Fibroblast of gingiva (primary cell): ENCODE measurements at places on chromosomes 1 and 21.

GRCh38 chr1:47569681-47570470 lies 132.0 kb downstream of the FOXD2 start:
- DNase-seq, result peak; percentile 63

- DNase-seq, result no peak
Observed at GRCh38 chr1:151841141-151841540, 1.5 kb upstream of the C2CD4D start.

DNA sequence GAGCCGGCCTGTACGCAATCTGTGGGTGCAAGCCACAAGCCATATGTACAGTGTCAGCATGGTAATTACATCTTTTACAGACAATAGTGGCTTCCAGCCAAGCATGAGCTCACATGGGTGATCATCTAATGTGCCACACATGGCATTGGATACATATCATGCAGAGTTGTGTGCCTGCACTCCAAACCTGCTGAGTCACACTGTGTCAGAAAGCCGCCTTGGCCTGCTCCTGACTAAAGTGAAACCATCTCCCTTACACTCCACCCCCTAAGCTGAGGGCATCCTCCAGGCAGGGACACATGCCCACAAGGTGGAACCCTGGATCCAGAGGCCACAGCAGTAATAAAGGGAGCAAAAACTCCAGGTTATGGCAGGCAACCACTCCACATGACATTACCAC lies 72.5 kb downstream of the KCNT2 start:
- peak; percentile 37 for DNase-seq

GRCh38 chr1:91490501-91490900 lies 10.2 kb upstream of the CDC7 start:
- DNase-seq, result no peak

GRCh38 chr1:81549588-81550127 lies 251.1 kb upstream of the ADGRL2 start:
- DNase-seq, result peak; percentile 44

DNA sequence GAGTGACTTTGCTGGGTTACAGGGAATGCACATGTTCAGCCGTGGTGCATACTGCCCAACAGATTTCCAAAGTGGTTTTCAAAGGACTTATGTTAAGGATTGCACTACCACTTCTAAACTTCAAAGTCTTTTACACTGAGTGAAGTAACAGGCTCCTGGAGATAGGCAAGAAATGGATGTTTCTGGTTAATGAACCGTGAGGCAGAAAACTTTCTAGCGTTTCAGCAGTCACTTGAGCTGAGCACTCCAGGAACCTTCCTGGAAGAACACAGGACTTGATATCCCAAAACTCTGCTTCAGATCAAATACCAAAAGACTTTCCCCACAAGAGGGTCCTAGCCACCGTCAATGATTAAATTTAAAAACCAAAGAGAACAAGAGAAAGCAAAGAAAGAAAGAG lies 74.3 kb upstream of the ATP1A1 start:
- no peak for DNase-seq

- no peak for DNase-seq
Observed at GRCh38 chr21:18840239-18840638, 436.7 kb upstream of the TMPRSS15 start.

DNA sequence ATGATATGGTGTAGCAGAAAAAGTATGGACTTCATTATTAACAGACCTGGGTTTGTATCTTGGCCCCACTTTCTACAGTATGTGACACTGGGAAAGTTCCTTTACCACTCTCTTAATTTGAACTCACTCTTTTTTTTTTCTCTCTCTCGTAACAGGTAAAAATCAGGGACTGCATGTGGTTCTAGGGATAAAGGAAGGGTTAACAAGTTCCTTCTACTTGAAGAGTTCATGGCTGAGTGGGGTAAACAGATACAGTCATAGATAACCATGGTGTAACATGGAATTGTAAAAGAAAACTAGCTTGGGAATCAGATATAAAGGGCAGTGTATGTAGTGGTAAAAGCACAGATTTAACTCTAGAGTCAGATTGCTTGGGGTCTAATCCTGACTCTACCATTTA lies 21.2 kb downstream of the ZYG11B start:
- no peak for DNase-seq

- DNase-seq, result no peak
Observed at GRCh38 chr21:46243325-46243724, 14.8 kb upstream of the LSS start.

GRCh38 chr1:62977366-62977765 lies 193.4 kb downstream of the ATG4C start:
- no peak for DNase-seq

DNA sequence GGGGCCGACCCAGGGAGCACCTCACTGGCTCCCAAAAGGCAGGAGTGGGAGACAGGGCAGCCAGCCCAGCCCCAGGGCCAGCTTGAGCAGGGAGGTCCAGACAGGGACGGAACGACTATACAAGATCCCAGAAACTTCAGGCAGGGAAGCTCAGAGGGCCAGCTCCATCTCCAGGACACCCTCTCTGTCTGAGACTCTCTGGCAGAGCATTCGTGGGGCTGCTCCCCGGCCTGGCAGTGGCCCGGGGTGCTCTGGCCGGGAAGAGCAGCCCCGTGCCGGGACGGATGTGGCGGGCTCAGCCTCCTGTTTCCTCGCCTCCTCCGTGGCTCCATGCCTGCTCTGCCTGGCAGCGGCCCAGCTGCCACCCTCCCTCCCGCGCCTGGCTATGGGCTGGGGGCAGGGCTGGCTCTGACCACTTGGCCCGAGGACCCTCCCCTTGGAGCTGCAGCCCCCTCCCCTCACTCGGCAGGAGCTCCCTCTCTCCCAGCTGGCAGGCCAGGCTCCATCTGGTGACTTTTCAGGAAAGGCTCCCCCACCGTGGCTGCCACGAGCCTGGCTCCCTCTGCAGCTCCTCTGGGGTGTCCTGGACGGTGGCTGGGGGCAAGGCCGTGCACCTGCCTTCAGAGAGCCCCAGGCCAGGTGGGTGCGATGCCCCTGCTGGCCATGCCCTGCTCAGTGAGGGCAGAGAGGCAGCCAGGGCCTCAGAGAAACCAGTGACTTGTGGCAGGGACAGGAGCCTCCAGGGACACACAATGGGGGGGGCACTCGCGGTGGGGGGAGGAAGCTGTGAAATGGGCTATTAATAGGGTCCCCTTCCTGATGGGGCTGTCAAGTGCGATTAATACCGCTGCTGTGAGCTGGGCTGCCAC lies 5.6 kb upstream of the PLCH2 start:
- no peak for DNase-seq

- no peak for DNase-seq
Observed at GRCh38 chr1:238061967-238062613, 171.4 kb upstream of the ZP4 start.

DNA sequence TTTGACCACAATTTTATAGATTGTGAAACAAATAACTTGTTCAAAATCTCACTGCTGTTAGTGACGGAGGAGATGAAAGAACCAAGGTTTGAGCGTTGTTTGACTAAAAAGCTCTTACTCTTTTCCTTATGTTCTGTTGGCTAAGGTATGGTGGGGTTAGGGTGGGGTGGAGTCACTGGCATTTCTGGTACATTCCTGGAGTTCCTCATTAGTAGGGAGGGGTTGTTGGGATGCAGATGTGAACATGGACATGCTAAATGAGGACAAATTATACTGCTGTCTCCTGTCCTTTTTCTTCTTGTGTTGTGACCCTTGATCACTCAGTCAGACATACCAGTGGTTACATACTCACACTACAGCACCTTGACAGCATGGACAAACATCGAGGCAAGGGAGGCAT lies 26.2 kb upstream of the CD1D start:
- no peak for DNase-seq

DNA sequence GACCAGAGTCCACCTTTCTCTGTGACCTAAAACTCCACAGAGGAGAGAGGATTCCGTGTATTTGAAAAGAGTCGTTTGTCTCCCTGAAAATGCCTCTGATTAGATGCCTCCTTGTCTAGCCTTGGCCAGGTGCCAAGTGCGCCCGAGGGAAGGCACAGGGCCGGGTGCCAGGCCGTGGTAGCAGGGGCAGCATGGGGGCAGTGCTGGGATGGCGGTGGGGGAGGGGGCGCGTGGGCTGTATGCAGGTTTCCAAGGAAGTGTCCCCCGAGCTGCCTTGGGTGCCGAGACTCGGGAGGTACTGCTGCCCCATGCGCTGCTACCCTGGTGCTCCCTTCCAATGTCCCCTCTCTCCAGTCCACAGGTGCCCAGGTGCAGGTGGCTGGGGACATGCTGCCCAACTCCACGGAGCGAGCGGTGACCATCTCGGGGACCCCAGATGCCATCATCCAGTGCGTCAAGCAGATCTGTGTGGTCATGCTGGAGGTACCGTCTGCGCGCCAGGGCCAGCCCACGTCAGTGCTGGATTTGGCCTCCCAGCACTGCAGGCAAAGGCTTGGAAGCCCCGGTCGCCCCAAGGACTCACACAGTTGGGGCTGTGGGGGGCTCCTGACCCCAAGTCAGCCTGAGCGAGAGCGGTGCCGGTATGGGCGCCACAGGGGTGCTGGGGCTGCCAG lies 70.9 kb upstream of the COL6A1 start:
- DNase-seq, result no peak

DNA sequence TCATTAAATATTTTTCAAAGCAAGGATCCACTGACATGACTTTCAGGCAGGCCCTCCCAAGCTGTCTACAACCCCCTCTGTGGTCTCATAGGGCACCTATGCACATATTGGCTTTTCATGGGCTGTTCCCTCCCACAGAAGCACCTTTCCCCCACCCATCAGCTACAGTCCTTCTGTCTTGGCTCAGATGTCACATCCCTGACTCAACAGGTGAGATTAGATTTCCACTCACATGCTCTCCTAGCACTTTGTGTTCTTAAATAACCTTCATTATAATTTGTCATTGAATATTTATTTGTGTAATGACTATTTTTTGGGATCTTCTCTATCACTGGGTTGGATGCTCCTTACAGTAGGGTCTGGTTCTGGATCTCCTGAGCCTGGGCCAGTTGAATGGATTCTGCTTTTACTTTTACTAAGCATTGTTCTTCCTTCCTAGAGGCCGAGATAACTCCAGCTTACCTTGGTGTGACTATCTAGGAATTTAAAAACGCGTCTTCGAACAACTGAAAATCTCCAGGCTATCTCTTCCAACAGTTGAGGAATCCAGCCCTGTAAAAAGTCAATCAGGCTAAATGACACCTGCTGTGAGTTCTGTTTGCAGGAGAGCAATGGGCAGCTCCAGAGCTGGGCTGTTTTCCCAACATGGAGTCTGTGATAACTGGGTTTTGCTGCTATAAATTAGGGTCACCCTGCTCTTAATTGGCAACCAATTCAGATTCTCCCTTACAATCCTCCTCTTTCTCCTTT lies 16.2 kb downstream of the ROR1 start:
- no peak for DNase-seq

DNA sequence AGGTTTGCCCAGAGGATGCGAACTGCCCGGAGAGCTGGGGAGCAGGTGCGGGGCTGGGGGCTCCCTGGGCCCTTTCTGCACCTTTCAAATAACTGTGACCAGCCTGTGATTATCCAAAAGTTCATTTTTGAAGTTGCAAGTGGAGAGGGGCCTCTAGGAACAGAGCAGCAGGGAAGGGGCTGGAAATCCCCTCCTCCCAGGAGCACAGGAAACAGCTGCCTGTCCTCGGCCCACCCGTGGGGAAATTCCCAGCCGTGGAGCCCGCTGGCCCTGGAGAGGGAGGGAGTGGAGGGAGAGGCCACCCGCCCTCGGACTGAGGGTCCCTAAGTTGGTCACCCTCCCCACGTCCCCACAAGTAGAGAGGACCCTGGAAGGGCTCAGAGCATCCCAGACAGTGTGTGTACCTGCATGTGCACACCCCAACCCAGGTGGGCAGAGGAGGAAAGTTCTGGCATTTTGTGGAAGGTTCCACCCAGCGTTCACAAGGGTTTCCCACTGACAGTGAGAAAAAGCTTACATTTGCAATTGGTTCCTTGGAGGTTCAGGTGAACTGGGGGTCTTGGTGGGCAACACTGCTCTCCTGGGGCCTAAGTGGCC lies 1.2 kb upstream of the TNFRSF4 start:
- no peak for DNase-seq

- no peak for DNase-seq
Observed at GRCh38 chr1:64308866-64309265, 105.4 kb downstream of the UBE2U start.

DNA sequence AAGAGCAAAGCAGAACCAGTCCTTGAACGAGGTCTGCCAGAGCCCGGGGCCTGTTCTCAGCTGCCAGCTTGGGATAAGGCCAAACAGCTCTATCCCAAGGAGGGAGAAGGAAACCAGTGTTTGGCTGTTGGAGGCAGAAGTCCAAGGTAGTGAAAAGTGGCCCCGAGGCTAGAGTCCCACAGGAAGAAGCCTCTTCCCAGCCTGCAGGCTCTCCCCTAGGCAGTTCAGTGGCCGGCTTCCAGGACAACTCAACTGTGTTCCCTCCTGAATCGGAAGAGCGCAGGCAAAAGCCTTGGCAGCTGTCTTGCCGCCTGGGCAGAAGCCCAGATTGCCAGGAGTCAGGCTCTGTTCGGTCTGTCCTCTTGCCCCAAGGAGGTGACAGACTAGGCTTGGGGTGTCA lies 19.3 kb downstream of the QSOX1 start:
- DNase-seq, result peak; percentile 94

- no peak for DNase-seq
Observed at GRCh38 chr1:235758931-235759330, 107.8 kb downstream of the LYST start.

DNA sequence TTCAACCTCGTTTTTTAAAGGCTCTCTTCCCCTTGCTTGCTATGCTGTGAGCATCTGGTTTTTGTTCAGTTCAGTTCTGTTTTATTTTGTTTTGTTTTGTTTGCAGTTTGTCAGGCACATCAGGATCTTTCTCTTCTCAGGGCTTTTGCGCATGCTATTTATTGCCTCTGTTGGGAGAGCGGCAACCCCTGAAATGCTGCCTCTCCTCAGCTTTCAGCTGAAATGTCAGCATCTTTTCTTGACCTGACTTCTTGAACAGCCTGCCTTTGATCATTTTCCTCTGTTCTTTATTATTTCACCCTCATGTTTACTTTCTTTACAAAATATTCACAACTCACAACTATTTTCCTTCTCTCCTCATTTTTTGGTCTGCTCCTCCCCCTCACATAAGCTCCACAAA lies 50.4 kb upstream of the RC3H1 start:
- DNase-seq, result no peak

DNA sequence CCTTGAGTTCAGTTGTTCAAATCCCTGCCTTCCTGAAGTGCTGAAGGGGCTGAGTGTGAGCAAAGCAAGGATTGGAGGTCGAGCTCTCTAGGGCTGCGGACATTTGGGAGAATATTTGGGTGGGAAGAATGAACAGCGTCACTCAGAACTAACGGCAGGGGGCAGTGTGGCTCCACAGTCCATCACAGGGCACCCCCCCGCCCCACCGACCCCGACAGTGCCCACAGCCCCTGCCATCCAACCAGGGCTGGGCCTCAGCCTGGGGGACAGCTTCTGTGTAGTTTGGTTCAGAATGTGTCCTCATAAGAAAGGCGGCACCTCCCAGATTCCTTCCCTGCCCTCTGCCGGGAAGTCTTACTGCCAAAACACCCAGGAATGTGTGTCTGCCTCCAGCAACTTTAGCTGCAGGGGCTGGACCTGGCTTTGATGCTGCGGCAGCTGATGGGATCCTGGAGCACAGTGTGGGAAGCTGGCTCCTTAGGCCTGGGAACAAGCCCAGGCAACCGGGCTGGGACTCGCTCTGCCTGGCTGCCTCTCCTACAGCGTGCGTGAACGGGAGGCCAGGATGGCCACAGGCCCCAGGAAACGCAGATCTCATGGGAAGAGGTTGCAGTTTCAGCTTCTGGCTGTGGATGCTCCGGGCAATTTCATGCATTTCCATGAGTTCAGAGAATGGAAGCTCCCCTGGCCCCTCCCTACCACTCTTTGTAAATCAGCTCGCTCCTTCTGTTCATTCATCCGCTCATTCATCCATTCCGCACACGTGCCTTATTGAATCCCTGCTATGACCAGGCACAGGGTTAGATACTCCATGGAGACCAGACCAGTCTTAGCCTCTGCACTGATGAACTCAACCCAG lies 104.9 kb upstream of the TMPRSS2 start:
- DNase-seq, result peak; percentile 99
